OCI-LY7 (cell line): ENCODE measurements at places on chromosomes 3 and 15.

- no peak for DNase-seq
Observed at GRCh38 chr15:52236013-52236412, 44.8 kb upstream of the GNB5 start.

- DNase-seq = no peak
Observed at GRCh38 chr15:100768501-100768931, 111.1 kb upstream of the ALDH1A3 start.

GRCh38 chr3:133374708-133375402 is 25.0 kb upstream of the BFSP2 start:
- DNase-seq = no peak

- peak; percentile 29 for DNase-seq
Observed at GRCh38 chr3:57673156-57673555, 19.7 kb downstream of the DENND6A start.

DNA sequence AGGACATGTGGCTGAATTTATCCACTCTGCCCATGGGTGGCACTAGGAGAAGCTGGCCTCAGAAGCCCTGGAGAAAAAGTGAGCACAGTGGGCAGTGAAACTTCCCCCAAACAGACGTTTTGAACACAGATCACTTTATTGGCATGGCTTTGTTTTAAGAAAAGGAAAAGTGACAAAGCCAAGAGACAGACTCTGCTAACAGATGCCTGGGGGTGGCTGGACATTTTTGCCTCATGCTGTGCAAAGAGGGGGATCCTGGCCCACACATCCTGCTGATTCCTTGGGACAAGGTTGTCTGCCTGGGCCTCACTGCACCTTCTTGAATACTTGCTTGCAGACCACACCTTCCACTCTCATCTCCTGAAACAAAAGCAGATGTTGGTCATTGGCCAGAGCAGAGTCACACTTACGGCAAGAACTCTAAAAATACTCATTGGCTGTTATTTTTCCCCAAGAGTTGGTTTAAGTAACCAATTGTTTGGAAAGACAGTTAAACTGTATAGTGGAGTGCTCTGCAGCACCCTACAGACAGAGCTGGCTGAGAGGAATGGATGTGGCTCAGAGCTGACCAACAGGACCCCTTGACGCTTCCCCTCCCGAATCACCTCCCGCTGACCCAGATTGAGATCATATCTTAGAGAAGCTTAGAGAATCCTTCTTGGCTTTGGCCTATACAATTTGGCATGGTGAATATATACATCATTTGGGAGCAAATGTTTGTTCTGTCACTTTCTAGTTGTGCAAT is 22.0 kb downstream of the RBP1 start:
- no peak for DNase-seq

- DNase-seq = no peak
Observed at GRCh38 chr3:4974154-4974553, 5.1 kb upstream of the BHLHE40 start.

- DNase-seq = peak; percentile 29
Observed at GRCh38 chr3:182384221-182384620, 409.1 kb upstream of the ATP11B start.

- DNase-seq = no peak
Observed at GRCh38 chr3:53030619-53031449, 15.0 kb downstream of the SFMBT1 start.

DNA sequence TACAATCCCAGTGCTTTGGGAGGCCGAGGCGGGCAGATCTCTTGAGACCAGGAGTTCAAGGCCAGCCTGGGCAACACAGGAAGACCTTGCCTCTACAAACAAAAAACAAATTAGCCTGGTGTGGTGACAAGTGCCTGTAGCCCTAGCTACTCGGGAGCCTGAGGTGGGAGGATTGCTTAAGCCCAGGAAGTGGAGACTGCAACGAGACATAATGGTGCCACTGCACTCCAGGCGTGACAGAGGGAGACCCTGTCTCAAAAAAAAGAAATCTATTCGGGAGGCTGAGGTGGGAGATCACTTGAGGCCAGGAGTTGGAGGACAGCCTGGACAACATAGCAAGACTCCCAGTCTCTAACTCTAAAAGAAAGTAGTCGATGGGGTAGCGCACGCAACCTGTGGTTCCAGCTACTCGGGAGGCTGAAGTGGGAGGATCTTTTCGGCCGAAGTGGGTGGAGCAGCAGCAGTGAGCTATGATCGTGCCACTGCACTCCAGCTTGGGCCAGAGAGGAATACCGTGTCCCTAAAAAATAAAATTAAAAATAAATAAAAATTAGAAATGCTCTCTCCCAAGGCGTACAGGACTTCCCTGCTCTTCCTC is 775 bp downstream of the C3orf33 start:
- DNase-seq = no peak

DNA sequence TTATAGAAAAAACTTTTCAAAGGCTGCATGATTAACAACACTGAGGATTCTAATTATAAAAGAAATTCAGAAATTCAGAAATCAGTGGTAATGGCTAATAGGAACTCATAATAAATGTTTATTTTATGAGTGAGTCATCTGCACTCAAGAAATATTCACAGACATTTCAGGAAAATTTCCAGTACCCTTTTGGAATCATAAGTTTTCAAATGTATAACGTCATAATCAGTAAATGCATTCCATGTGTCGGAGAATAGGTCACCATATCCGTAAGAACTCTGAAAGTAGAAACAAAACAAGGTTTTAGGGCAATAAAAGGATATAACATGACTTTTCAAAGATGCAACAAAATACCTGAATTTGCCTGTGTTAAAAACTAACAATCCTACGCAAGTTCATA is 24.7 kb downstream of the EOGT start:
- DNase-seq = no peak

- no peak for DNase-seq
Observed at GRCh38 chr15:31474059-31474868, 147.6 kb downstream of the KLF13 start.
